ENCODE measurements at places on chromosomes 12 and 14. TPM values are rescaled to one million over a fixed set of nuclear protein-coding genes. Genes with fewer than 3 reads are reported as not detected.

CCDC184 gene
- total RNA-seq: not detected

GRCh38 chr14:74302152-74302628 is 544 bp downstream of the ABCD4 start:
- no peak for DNase-seq

GRCh38 chr12:99920353-99920960 is 64.3 kb downstream of the ANKS1B start:
- no peak for DNase-seq

DNA sequence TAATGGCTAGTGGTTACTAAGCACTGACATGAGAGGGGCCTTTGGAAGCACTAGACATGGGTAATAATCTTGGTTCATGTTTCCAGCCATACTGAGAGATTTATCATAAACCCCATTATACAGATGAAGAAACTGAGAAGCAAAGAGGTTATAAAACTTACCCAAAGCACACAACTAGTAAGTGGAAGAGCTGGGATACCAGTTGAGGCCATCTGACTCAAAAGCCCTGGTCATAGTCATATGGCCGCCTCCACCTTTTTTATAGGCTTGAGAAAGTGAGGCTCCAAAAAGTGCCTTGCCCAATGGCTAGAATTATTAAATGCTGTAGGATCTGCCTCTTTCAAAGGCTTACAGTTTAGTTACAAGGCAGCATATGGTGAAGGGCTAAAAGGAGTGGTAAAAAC is 944 bp downstream of the TXNRD1 start:
- no peak for DNase-seq

LBHD2 gene
- not detected for total RNA-seq

DNA sequence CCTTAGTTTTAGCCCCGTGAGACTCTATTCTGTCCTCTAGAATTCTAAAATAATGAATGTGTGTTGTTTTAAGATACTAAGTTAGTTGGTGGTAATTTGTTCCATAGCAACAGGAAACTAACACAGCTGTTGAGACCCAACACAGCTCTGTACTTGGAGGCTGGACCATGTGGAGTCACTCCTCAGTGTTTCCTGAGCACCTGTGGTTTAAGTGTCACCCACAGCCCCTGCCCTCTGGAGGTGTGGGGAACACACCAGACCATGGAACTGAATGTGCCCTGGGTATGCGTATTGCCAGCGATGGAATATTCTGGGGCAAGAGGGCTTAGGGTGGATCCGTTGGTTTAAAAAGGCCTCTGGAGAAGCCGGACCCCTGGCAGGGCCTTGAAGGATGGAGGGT is 16.6 kb upstream of the GPR68 start:
- no peak for DNase-seq

DNA sequence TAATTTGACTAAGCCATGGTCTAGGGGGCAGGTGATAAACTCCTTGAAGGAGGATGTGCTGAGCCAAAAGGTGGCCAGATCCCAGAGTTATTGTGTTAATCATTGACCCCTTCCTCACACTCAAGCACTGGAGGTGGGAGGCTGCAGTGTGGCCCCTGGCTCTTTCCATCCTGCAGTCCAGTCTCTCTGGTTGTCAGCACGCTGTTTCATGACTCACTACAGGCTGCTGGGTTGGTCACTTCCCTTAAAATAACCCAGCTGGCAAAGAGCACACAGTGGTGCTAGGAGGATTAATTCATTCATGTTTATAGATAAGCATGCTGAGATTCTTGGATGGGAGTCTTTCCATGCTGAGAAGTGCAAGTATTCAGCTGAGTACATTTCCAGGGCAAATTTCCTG is 228.9 kb downstream of the ANO2 start:
- no peak for DNase-seq

GRCh38 chr14:50778721-50779483 is 52.1 kb downstream of the NIN start:
- DNase-seq: no peak

- no peak for DNase-seq
Measured at GRCh38 chr12:20125276-20125798, 243.0 kb upstream of the PDE3A start.

MYF5 gene
- total RNA-seq: not detected

DNA sequence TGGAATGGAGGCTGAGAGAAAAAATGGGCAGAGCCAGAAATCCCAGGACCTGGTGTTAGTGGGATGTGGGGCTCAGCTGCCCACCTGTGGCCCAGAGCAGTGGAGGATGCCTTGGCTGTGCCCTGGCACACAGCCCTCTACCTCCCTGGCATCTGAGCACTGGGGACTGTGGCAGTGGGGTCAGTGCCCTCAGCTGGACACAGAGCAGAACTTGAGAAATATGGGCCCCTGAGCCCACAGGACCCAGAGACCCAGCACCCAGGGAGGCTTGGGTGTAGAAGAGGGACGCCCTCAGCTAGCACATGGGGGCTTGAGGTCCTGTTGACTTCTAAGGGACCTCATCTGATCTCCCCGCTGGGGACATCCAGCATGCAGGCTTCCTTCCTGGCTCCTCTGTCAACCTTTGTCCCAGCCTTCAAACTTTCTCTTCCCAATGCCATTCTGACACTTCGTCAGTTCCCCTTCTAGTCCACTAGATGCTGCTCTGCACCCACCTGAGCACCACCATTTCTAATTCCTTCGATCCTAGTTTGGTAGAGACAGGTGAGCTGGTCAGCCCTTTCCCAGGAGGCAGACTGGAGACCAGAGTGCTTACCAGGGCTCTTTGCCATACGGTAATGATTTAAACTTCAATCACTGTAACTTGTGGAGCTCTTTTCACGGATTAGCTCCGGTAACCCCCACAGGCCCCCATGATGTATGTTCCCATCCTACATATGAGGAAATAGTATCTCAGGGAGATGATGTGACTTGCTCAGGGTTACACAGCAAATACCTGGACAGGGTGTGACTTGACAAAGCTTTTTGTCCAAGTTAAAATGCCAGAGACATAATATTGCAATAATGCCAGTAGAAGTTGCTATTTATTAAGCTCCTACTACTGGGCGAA is 143.7 kb downstream of the ASCL4 start:
- DNase-seq: no peak

GRCh38 chr14:23402296-23403138 is 5.6 kb downstream of the MYH6 start:
- no peak for DNase-seq

DNA sequence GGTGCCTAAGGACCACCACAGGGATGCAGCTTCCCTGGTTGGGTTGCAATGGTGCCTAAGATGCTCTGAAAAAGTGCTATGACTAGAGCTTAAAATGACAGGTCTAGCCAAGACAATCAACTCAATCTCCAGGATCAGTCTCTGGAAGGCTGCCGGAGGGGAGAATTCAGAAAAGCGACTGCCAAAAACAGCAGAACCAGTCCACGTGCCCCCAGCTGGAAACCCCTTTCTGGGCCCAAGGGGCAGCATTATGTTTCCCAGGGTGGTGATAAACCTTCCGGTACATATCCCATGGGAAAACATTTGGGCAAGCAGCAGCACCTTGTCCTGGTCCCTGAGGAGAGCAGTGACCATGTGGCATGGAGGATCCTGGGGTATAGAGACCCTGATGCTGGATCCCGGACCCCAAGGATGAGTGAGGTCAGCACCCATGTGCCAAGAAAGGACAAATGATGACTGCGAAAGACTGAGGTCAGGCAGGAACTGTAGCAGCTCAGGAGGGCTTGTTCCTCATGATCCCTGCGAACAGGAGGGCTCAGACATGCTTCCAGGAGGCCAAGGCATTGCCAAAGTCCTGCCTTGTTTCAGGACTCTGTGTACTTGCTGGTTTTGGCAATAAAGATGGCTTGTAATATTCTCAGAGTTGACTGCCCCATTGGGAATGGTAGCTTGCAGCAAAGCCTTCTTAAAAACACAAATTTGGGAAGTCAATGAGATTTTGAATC is 49.9 kb upstream of the LTBP2 start:
- DNase-seq: no peak

RNU7-1 gene
- not detected for total RNA-seq

GRCh38 chr12:27437839-27438238 is 8.7 kb upstream of the SMCO2 start:
- DNase-seq: no peak

DDX11 gene
- total RNA-seq: 238 TPM

GRCh38 chr12:52380271-52380694 is 5.2 kb downstream of the KRT84 start:
- DNase-seq: no peak

GRCh38 chr14:49449749-49450148 is 136.4 kb downstream of the RPS29 start:
- no peak for DNase-seq

DNA sequence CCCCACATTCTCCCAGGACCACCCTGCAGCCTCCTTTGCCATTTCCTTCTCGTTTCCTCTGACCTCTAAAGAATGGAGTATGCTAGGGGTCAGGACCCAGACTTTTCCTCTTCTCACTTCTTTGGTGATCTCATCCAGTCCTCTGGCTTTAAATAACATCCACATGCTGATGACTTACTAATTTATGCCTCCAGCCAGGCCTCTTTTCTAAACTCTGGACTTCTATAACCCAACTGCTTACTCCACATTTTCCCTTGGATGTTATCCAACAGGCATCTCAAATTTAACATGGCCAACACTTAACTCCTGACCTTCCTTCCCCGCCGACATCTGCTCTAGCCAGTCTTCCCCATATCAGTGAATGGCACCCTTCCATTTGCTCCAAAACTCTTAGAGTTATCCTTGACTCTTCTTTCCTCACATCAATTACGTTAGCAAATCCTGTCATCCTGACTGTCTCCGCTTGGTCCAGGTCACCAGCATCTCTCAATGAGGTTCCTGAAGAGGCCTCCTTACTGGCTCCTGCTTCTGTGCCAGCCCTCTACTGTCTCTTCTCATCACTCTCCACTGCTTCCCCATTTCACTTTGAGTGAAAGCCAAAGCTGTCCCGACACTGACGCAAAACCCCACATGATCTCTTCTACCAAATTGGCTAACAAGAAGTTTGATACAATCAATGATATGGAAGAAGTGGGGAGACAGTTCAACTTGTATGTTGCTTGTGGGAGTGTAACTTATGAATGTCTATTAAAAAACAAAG is 42.7 kb downstream of the TMBIM6 start:
- DNase-seq: no peak

KRT85 gene
- total RNA-seq: not detected

DNA sequence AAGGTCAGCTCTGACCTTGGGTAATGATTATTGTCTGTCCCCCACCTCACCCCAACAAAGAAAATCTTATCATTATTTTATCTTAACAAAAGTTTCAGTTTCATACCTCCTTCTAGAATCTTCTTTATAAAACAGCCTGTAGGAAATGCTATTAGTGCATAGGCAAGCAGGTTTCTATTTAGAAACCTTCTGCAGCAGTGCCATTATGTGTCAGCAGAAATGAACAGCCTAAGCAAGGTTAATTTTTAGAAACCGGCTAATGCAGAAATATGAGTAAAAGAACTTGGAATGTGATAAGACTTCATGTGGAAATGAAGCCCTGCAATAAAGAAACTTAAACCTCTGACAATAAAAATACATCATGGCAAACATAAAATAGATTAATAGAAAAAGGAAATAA is 814.4 kb downstream of the FSCB start:
- DNase-seq: no peak

DNA sequence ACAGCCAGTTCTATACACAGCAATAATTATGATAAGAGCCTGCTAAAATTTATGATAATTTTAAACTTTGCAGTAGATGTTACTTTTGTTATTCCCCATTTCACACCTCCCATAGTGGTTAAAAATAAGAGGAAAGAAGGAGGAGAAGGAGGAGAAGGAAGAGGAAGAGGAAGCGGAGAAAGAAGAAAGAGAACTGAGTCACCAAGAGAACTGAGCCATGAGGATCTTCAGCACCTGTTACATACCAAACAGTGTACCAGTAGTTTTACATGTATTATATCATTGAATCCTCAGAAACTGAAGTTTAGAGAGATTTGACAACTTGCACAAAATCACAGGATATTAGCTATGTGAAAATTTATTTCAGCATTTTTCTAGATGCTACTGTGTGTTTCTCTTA is 3.9 kb downstream of the CD163 start:
- no peak for DNase-seq

DNA sequence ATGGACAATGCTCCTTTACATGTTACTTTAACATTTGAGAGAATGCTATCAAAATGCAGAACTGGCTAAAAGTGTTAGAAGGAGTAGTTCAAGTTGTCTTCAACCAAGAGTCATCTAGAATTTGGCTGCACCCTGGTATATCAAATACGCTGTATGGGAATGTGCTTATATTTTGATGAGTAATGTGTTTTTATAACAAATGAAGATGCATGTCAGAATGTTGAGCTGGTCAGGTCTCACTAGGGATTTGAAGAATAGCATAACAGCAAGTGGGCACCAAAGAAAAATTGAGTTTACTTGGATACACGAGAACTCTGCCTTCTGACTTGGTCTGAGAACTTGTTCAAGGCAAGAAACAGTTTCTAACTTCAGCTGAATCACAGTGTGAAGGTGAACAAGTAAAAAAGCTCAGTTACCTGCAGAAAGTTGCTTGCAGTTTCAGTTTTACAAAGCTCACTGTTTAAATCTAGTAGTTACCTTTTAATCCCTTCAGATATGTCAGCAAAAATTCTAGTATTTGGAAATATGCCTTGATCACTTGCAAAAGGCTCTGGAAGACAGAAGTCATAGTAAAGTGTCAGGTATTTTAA is 82.3 kb downstream of the PDE3A start:
- DNase-seq: no peak

DNA sequence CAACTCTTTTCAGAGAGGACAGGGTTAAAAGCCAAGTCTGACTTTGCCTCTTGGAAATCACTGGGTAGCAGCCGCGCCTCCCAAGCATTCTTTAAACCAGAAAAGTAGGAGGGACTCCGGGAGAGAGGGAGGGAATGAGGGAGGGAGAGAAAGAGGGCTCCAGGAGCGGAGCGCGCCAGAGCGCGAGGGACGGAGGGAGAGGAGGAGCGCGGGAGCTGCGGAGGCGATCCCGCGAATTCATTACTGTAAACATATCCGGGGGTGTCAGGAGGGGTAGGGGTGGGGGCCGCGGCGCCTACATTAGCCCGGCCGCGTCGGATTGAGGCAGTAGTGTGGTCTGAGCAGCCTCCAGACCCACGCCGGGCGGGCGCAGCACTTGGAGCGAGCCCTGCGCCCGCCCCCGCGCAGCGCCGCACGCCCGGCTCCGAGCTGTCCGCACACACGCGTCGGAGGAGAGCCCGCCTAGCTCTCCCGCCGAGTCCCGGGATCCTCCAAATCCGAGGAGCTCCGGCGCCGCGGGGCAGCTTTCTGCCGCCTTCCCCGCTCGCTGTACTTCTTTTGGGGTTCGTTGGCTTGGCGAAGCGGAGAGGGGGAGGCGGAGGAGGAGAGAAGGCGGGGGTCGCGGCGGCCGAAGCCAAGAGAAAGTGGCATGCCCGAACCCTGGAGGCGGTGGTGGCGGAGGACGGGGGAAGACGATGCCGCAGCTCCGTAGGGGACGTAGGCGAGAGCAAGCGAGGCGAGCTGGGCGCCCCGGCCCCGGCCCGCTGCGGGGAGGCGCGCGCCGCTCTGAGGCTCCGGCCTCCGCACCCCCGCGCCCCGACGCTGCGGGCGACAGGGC is 3.3 kb downstream of the FLRT2 start:
- DNase-seq: peak; percentile 43

PAX9 gene
- 0.77 TPM for total RNA-seq

GRCh38 chr14:48575772-48576171 is 900.4 kb upstream of the MDGA2 start:
- peak; percentile 10 for DNase-seq

PIWIL1 gene
- not detected for total RNA-seq

KLRD1 gene
- total RNA-seq: 0.48 TPM

- no peak for DNase-seq
Measured at GRCh38 chr12:94736004-94736403, 85.6 kb upstream of the TMCC3 start.

MSRB3 gene
- total RNA-seq: 1.1 TPM

GRCh38 chr14:92475451-92476187 is 38.0 kb upstream of the RIN3 start:
- DNase-seq: no peak
